ENCODE measurements at places on chromosomes 1 and 21. TPM values are rescaled to one million over a fixed set of nuclear protein-coding genes. Genes with fewer than 3 reads are reported as not detected.

The KISS1 gene
- total RNA-seq, result not detected

DNA sequence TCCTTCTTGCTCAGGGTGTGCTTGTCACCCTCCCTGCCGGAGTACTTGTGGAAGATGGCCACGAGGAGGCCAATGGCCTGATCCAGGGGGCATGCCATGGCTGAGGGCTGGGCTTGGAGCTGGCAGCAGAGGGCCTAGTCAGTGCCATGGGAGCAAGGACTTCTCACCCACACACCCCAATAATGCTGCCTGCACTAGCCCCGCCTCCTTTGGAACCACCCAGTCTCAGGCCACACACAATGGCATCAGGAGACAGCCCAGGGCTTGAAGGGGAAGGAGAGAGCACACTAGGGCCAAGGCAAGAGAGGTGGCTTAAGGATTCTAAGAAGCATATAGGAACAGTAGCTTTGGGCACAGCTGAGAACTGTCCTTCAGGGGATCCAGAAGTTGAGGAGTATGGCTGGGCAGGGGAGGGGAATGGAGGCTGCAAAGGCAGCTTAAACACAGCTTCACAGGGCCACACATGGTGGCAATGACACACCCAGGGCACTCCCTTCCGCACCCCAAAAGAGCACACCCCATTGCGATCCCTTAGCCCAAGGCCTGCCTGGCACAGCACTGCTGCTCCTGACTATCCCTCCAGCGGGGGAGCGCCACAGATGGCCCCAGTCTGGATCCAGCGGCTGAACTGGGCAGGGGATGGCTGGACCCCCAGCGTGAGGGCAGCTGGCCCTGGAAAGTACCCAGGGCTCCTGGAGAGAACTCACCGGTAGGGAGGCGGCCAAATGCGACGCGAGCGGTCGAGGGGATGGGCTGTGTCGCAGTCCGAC, at the start of gene S100A6:
Gene S100A6 (minus strand): TSS at position 750 of the 770 bp plus-strand sequence. CDS start 652 bp downstream, at position 98.
- DNase-seq, result peak; percentile 72

The TAS1R2 gene
- not detected for total RNA-seq

The ERG gene
- not detected for total RNA-seq

DNA sequence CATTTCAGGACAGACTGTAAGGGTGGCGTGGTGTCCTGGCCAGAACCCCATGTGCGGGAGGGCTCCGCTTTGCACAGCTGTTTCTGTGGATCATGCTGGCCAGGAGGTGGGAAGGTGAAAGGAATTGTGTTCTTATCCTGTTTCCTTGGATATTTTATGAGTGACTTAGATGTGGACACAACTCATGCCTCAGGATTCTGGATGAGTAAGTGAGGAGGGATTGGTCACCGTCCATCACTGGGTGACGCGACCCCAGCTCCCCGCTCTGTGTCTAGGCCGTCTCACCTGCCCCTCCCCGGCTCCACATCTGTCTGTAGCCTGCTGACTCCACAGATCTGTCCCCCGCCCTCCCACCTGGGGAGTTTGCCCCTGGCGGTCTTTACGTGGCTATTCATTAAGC, 48.8 kb downstream of the PIK3CD start:
- no peak for DNase-seq

- DNase-seq, result no peak
These were observed 24.3 kb downstream of the CAMK1G start for GRCh38 chr1:209607795-209608178.

DNA sequence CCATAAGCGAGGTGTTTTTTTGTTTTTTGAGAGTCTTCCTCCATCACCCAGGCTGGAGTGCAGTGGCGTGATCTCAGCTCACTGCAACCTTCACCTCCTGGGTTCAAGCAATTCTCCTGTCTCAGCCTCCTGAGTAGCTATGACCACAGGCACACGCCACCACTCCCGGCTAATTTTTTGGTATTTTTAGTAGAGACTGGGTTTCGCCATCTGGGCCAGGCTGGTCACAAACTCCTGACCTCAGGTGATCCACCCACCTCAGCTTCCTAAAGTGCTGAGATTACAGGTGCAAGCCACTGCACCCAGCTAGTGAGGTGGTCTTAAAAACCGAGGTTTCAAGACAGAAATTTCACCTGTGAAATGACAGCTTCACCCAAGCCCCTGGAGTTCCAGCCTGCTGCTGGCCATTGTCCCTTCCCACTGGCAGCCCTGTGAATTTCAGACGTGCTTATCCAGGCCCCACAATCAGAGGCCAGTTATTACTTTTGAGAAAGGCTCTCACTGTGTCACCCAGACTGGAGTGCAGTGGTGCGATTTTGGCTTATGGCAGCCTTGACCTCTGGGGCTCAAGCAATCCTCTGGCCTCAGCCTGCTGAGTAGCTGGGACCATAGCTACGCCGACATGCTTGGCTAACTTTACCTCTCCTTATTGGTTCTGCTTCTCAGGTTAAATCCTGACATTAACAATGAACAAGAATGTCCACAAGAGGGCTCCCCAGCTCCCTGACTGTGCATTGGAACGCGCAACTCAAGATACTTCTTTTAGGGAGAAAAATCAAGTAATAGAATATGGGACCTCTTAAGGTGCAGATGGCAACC, 19.4 kb downstream of the ENO1 start:
- DNase-seq, result peak; percentile 54
